Ecto neural progenitor cell (in vitro differentiated cells): ENCODE measurements at places on chromosomes 3 and 15.

DNA sequence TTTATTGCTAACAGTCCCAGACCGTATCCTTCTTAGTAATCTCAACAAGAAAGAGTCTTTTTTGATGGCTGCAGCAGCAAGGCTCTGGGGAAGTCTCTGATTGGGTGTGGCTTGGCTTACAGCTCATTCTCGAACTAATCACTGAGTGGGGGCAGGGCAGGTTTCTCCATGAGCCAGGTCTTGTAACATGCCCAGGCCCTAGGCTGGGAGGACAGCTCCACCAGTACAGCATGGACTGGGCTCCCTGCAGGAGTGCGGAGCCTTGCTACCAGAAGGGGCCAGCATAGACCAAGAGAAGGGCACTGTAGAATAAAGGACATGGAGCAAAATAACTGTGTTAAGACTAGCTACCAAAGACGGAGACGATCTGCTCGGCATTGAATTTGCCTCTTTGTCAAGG, 7.2 kb downstream of the CD276 start:
- no peak for DNase-seq

DNA sequence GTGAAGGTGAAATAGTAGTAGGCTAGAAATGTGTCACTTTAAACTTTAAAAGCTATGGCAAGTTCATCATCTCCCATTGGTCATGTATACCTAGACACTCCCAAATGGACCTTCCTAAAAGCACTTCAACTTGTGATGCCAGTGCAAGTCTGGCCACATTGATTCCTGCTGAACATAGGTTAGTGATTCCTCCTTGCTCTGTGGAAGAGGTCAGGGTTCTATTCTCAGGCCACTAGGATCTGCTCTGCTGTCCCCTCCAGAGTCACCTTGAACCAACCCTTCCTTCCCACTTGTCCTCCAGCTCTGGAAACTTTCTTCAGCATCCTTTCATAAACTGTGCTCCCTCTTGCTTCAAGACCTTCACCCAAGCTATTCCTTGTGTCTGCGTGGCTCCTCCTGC, 301.7 kb downstream of the RPLP1 start:
- no peak for DNase-seq

- no peak for DNase-seq
Measured at GRCh38 chr3:193744822-193745684, 152.0 kb downstream of the OPA1 start.

DNA sequence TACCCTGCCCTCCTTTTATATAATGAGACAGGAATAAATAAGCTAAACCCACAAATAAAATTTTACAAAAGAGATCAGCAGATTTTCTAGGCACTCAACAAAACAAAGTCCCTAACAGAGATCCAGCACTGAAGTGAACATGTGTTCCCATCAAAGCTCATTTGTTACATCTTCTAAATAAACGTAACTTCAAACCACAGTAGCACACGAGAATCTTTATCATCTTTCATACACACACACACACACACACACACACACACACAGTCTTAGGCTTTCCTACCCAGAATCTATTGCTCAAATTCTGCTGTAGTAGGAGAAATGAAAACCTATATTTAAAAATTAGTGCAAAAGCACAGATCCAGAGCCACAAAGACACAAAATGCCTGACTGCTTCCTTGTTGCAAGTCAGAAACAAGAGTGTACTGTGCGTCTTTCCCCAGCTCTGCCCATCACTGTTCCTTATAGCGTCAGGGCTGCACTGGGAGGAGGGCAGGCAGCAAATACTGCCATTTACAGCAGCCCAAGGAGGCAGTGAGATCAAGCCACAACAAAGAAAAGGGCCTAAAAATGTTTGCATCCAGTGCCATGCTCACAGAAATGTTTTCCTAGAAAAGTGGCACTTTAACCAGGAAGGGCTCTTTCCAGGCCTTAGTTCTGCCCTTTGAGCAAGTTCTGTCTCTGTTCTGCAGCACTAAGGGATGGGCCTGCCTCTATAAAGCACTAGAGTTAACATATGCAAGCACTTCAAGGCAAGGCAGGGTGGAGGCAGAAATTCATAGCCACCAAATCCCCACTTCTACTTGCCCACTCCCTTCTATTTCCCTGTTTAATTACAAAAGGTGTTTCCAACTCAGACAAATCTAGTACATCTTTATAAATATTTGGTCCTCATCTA, 6.0 kb downstream of the IP6K1 start:
- no peak for DNase-seq

- DNase-seq: no peak
Measured at GRCh38 chr3:105715372-105715771, 153.4 kb downstream of the CBLB start.

DNA sequence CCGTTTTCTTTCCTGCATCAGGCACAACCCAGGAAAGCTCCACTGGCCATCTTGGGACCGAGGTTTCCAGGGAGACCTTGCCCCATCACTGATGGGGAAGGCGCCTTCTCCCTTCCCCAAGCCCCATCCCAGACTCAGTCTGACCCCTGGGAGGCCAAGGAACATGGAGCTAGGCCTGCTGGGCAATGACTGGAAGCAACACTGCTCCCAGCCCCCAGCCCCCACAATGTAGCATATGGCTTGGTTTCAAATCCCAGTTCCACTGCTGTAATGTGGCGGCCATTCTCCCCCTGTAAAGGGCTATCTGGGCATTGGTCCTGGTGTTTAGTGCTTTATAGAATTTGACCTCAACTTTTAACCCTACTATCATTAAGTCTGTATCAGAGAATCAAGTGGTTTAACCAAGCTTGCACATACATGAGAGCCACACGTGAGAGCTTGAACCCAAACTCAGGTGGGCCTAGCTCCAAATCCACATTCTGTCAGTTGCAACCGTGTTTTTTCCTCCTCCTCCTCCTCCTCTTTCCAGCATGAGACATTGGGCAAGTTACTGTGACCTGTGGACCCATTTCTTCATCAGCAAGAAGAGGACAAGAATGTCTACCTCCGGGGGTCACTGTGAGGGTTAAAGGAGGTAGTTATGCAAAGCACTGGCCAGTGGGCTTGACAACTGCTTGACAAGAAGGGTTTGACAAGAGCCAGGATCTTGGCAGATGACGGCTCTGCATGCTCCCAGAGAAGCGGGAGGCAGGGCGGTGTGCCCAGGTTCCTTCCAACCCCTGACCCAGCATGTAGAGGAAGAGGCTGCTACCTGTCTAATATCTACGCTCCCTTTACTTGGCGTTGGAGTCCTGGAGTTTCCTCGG, 37.4 kb downstream of the KLHL25 start:
- no peak for DNase-seq

DNA sequence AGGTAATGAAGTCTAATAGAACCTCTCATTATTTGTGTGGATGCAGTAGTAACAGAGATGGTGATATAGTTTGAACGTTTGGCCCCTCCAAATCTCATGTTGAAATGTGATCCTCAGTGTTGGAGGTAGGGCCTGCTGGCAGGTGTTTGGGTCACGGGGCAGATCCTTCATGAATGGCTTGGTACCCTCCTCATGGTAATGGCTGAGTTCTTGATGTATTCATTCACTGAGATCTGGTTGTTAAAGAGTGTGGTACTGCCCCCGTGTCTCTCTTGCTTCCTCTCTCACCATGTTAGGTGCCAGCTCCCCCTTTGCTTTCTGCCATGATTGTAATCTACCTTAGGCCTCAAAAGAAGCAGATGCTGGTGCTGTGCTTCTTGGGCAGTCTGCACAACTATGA, 606.8 kb downstream of the UNC13C start:
- DNase-seq: no peak

DNA sequence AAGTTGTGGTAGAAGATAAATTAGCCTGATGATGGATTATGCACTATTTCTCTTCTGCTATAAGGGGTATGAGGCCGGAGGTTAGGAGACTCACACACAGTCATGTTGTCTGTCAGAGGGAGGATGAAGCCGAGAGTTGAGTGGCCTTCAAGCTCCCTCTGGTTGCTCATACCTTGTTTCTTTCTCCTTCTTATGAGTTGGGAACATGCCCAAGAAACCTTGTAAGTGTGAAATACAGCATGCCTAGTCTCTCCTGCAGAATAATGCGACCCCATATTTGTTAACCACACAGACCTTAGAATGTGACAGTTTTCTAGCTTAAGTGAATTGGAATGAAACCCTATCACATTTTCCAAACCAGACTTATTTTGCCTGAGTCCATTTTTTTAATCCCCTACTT, 366.7 kb downstream of the PTPRG start:
- no peak for DNase-seq

DNA sequence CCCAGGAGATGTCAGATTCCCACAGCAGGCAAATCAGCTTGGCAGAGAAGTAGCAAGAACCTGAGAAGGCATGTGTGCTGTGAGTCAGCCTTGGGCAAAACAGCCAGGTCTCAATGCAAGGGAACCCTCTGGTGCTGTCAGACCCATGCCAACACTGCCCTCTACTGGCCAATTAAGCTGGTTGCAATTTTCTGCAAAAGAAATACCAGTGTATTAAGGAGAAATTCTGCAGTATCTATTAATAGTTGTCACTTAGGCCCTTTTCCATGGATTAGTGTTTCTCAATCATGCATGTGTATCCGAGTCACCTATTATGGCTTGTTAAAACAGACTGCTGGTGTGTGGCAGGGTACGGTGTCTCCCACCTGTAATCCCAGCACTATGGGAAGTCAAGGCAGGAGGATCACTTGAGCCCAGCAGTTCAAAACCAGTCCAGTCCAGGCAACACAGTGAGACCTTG, 26.2 kb downstream of the MAP4 start:
- peak; percentile 71 for DNase-seq

DNA sequence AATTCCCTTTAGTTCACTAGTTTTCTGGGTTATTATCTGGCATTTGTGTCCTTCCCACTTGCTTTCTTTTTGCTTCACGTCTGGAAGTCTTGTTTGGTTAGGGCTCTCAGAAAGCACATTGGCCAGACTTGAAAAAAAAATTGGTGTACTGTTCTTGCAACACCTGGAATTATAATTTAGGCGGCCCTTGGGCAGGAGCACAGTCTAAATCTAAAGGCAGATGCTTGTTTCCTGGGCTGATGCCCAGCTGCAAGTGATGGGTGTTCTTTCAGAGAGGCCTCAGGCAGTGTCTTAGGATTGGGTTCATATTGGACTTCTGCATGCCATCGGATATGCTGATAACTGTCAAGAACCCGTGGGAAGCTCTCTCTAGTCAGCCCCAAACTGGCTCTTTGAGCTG, 521.5 kb downstream of the PDCD6IP start:
- no peak for DNase-seq

- no peak for DNase-seq
Measured at GRCh38 chr3:143090486-143090885, 29.1 kb upstream of the CHST2 start.

- DNase-seq: no peak
Measured at GRCh38 chr15:92663250-92663951, 7.8 kb upstream of the FAM174B start.
